Anterior cingulate cortex (tissue), 58 donors: ENCODE measurements at places on chromosomes 5 and 9.

GRCh38 chr5:138469540-138470321, 4.5 kb downstream of the EGR1 start:
- no peak for DNase-seq

GRCh38 chr5:177501874-177502678, 4.7 kb upstream of the PDLIM7 start:
- DNase-seq = no peak

DNA sequence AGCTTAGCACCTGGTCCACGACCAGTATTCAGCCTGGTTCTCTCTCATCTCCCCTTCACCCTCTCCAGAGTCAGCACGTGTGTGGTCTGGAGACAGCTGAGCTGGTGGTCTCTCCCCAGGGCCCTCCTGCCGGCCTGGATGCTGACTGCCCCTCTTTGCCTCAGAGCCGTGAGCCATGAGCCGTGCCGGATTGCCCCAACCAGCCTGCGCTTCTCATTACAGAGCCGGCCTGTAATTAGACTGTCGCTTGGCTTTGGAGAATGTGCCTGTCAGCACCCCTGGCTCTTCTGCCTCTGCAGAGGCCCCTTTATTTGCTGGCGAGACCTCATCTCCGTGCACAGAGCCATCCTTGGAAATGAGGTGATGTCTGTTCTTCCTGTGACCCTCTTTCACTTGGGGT, 118.7 kb upstream of the BOD1 start:
- DNase-seq = no peak

DNA sequence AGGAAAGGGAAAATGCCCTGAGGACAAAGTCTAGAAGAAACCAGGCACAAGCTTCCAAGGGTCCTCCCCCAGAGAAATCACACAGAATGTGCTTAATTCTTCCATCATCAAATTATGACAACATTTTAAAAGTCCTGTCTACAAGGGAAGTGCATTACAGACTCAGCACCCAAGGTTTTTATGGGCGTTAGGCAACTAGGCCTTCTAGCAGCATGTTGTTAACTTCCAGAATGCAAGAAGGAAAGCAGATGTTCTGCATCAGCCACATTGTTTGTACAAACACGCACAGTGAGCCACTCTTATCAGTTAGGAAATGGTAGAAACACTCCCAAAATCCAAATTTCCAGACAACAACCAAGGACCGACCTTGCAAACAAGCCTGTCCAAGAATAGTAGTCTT, 26.5 kb downstream of the SMC5 start:
- no peak for DNase-seq

- no peak for DNase-seq
Measured at GRCh38 chr9:137163365-137163715, 6.5 kb downstream of the LRRC26 start.

- no peak for DNase-seq
Measured at GRCh38 chr9:134253606-134254205, 72.5 kb upstream of the RXRA start.

GRCh38 chr5:150066436-150066835, 19.9 kb downstream of the CSF1R start:
- no peak for DNase-seq

GRCh38 chr5:58258984-58259684, 200.8 kb downstream of the PLK2 start:
- no peak for DNase-seq

- no peak for DNase-seq
Measured at GRCh38 chr9:128096616-128097536, 28.8 kb downstream of the SLC25A25 start.

GRCh38 chr9:132241840-132242620, 80.2 kb downstream of the NTNG2 start:
- no peak for DNase-seq

- DNase-seq = no peak
Measured at GRCh38 chr5:116942622-116943021, 368.0 kb upstream of the SEMA6A start.

- no peak for DNase-seq
Measured at GRCh38 chr9:123174887-123175518, 93.4 kb downstream of the STRBP start.

GRCh38 chr9:17739736-17740135, 160.9 kb downstream of the SH3GL2 start:
- DNase-seq = no peak

DNA sequence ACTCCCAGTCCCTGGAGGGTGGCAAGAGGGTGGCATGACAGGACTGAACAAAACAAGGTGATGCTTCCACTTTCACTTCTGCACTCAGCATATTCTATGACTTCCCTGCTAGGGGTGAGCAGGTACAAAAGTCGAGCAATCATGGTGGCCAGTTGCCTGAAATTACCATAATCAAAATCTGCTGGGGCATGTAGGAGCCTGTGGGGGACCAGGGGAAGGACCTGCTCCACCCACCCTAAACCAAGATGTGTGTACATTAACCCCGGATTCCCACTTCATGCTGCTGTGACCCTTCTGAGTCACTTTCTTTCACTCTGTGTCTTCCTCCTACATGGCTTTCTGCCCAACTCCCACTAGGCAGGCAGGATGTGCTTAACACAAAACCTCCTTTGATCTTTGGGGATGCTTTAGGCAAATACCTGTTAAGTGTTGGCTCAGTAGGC, 73.3 kb upstream of the PHF24 start:
- DNase-seq = no peak

DNA sequence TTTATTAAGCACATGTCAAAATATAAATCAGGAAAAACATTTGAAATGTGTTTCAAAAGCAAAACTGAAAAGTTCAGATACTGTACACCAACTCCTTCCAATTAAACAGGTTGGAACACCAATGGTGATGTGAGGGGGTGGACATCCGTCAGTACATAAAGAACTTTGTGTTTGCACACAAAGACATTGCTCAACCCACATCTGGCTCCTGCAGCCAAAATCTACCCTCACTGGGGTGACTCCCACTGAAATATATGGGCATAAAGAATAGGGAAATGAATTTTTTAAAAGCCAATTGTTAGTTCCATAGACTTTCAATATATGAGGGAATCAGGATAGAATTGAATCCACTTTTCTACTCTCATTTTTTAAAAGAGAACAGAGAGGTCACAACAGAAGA, 63.9 kb downstream of the MEGF9 start:
- no peak for DNase-seq

GRCh38 chr5:17227868-17228267, 10.4 kb downstream of the BASP1 start:
- no peak for DNase-seq

- no peak for DNase-seq
Measured at GRCh38 chr5:400282-401145, 42.5 kb upstream of the EXOC3 start.

DNA sequence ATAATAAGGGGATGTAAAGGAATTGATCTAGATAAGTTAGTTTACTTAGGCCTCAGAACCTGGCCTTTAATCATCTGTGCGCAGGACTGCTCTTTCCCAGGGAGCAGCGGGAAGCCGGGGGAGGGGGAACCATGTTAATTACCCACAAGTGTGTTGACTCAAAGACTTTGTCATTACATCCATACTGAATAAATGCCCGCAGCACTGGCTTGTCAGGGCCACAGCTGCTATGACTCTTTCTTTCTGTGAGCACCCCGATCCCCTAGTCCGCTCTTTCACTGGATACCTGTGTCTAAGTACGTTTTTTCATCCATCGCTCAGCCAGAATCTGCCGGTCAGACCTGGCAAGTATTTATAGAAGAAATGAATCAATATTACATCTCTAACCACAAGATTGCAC, 249.3 kb upstream of the DMRT1 start:
- DNase-seq = no peak

DNA sequence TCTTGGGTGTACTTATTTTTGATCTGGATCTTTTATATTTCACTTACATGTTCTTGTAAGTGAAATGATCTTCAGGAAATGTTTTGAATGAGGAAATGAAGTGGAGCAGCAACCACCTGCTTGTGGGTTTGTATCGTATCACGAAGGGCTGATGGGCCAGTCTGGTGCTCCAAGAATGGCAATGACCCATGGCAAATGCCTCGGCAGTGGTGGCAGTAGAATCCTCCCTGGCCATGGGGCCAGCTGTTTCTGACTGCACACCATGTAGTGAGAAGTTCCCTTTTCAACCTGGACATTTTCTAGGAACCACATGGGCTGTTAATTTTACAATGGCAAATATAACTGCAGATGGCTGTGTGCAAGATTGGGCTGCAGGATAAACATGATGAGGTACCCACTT, 29.9 kb downstream of the MAT2B start:
- DNase-seq = no peak

DNA sequence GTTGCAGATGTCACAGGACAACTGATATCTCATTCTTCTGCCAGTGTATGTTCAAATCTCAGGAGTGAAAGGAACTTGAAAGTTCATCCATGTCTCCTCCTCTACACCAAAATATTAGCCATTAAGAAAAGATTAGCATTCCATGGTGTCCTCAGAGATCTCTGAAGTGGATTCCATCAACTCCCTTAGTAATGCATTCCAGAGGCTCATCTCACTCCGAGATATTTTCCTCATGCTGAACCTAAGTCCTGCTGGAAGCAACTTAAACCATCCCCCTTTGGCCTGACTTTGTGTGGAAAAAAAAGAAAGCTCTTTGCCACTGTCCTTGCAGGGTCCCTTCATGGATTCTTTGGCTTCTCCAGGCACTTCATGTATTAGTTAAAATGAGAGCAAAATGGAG, 155.7 kb upstream of the ZNF462 start:
- DNase-seq = no peak

DNA sequence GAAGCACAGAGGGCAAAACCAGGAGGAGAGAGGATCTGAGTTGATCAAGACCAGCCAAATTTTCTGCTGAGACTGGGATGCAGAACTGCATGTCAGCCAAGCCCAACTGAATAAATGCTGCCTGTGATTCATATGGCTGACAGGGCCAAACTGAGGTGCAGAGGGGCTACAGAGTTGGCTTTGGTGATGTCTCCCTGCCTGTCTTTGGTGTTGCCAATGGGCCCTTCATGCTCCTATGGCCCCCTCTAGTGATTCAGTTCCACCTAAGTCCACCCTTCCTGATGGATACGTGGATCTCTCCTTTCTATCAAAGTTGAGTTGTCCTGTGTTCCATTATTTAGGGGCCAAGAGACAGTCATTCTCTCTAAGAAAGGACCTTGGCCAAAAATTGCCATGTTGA, 163.6 kb upstream of the TLE4 start:
- no peak for DNase-seq

- no peak for DNase-seq
Measured at GRCh38 chr5:143554187-143554717, 150.8 kb upstream of the NR3C1 start.
